ENCODE measurements at places on chromosomes 7 and 10.

GRCh38 chr7:152202056-152202455, 176.6 kb downstream of the GALNT11 start:
- ATAC-seq: no peak

DNA sequence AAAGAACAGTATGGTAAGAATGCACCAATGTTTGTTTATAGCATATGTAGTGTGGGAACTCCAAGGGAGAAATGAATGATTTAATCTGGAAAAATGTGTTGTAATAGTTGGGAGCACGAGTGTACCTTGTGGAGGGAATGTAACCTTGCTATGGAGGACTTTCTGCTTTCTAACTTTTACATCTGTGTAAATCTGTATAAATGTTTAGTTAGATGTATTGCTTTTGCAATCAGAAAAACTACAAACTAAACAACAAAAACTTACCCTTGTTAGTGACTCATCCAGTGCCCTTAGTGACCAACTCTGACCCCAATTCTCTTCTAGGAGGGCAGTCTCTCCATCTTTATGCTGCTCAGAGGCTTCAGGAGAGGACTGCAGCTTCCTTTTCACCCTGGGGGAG, 89.3 kb downstream of the CCNY start:
- ATAC-seq: no peak

- ATAC-seq: no peak
Observed at GRCh38 chr7:140889645-140890044, 35.1 kb downstream of the BRAF start.

- ATAC-seq: no peak
Observed at GRCh38 chr10:21075880-21076279, 178.8 kb upstream of the NEBL start.
